ENCODE measurements at places on chromosomes 6 and 20. TPM values are rescaled to one million over a fixed set of nuclear protein-coding genes. Genes with fewer than 3 reads are reported as not detected.

GRCh38 chr6:128425856-128426255, 94.5 kb downstream of the PTPRK start:
- no peak for DNase-seq

- no peak for DNase-seq
These were observed 2.3 kb upstream of the STMND1 start for GRCh38 chr6:17099401-17100059.

GRCh38 chr20:39019805-39020325, 57.7 kb downstream of the DHX35 start:
- no peak for DNase-seq

ERGIC3 gene
- total RNA-seq = 222 TPM

- no peak for DNase-seq
These were observed 336.7 kb downstream of the GJA1 start for GRCh38 chr6:121771937-121772720.

GRCh38 chr6:65295812-65296211, 411.2 kb downstream of the EYS start:
- no peak for DNase-seq

MLIP gene
- total RNA-seq = 0.61 TPM

GRCh38 chr6:82364087-82365015, 734 bp downstream of the TPBG start:
- DNase-seq = peak; percentile 87

- no peak for DNase-seq
These were observed 295.6 kb downstream of the UTRN start for GRCh38 chr6:144580771-144581170.

GRCh38 chr6:74115674-74116073, 419.7 kb downstream of the CD109 start:
- peak; percentile 66 for DNase-seq

OR2J3 gene
- total RNA-seq = not detected

DNA sequence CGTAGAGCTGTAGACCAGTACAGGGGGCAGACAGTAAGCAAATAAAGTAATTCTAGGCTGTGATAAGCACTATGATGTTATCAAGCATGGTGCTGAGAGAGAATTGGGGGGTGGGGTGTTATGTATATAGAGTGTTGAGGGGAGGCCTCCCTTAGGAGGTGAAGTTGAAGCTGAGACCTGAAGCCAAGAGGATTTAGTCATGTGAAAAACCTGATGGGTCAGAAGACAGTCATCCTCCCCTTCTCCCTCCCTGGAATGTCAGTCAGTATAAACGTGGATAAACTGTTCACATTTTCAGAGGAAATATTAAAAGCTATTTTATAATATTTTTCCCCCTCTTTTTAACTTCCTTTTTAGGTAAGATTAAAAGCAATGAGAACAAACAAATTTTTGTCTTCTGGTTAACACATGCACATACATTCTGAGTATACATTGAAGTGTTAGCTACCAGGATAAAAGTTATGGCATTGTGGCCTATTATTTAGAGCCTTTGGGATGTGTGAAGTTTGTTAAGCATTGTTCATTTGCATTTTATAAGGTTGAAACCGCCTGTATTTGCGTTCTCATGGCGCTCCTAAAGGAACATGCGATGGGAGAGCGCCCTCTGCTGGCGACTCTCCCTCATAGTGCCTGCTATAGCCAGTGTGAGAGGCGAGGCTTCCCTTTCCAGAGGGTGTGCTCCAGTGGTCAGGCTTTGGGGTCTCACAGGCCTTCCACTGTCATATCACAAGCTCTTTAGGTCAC, 35.4 kb upstream of the MAPK13 start:
- peak; percentile 81 for DNase-seq

DNA sequence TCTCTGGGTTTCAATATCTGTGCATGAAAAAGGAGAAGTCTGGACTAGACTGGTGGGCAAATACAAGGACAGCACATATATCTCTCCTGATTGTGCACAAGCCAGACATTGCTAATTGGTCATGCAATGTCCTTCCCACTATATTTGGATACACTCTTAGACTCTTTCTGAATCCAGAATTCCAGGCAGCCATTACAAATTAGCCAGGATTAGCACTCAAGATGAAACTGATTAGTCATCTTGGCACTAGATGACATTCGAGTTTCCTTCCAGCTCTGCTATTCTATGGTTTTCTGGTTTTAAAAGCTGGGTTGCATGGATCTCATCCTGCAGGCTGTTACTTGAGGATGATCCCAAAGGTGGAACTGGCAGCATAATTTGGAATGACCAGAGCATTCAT, 73.2 kb downstream of the SCP2D1 start:
- peak; percentile 45 for DNase-seq

DNA sequence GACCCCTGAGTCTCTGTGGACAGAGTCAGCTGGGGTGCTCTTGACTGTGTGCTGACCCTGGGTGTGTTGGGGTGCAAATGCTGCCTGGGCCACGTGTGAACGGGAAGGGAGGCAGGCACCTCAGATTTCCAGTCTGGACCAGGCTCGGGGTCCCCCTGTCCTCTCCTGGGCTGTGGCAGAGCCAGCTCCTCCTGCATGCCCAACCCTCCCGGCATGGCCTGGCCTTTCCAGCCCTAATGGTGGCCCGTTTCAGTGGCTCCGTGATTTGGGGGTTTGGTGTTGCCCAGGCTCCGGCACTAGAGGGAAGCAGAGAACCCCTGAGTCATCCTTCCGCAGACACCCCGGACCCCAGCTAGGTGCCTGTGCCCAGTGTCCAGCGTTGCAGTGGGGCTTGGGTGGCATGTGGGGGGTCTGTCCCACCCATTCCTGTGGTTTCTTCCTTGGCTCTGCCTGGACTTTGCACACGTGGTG, 9.1 kb downstream of the RBM38 start:
- DNase-seq = no peak

DNA sequence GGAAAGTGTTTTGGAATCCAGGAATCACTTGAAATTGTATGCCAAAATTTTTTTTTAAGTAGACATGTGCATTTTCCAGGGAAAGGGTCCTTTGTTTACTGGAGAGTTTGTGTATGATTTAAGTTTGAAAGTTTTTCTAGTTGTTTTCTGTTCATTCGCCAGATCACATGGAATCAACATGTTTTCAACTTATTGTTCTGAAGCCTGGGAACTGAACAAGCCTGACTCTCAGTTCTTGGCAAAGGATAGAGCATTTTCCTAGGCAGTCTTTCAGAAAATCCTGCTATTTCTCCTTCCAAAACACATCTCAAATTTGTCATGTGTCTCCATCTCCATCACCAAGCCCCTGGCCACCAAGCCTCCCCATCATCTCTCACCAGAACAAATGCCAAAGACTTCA, 374.8 kb downstream of the MAFB start:
- no peak for DNase-seq

C6orf58 gene
- not detected for total RNA-seq

- no peak for DNase-seq
These were observed 258.2 kb downstream of the BMP7 start for GRCh38 chr20:57008217-57008616.

DNA sequence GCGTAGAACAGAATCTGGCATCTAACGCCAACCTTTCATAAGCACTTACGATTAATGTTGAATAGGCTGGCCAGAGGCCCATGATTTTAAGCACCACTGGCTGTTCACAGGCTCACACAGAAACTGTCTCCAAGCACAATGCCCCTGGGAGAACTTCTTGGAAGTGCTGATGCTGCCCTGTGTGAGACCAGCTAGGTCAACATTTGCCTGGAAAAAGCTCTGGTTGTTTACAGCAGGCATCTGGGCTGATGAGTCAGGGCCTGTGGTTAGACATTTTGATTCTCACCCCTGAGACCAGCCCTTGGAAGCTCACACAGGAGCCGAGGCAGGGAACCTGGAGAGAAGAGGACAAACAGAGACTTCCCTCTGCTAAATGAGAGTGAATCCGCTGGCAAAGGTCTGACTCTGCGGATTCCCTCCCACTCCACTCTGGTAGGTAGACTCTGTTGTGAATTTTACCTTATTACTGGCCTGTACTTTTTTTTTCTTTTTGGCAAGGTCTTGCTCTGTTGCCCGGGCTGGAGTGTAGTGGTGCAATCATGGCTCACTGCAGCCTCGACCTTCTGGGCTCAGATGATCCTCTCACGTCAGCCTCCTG, 6.8 kb upstream of the SULF2 start:
- DNase-seq = peak; percentile 99

GRCh38 chr6:32920715-32921114, 20.1 kb downstream of the HLA-DMB start:
- DNase-seq = no peak

GRCh38 chr6:36075656-36076055, 48.0 kb downstream of the MAPK14 start:
- DNase-seq = peak; percentile 25

GRCh38 chr6:37406726-37407341, 26.2 kb upstream of the CMTR1 start:
- DNase-seq = peak; percentile 15

GRCh38 chr6:125587666-125588632, 161.5 kb upstream of the HEY2 start:
- no peak for DNase-seq

DNA sequence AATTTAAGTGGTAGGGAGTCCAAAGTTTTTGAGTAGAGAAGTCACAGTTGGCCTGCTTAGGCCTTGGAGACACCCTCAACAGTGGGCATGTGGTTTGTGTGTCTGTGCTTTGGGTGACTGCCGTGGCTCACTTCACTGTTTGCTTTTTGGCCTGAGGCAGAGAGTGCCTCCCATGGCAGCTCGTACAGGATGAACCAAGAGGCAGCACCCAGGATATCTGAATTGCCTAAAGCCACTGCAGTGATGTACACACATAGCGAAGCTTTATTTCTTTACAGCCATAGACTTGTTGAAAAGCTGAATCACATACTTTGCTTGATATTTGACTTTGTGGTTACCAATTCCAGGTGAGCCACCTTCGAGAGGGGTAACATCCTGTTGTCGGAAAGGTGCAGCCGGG, 21.6 kb downstream of the RREB1 start:
- DNase-seq = peak; percentile 58

ARMC12 gene
- total RNA-seq = 2.6 TPM

DNA sequence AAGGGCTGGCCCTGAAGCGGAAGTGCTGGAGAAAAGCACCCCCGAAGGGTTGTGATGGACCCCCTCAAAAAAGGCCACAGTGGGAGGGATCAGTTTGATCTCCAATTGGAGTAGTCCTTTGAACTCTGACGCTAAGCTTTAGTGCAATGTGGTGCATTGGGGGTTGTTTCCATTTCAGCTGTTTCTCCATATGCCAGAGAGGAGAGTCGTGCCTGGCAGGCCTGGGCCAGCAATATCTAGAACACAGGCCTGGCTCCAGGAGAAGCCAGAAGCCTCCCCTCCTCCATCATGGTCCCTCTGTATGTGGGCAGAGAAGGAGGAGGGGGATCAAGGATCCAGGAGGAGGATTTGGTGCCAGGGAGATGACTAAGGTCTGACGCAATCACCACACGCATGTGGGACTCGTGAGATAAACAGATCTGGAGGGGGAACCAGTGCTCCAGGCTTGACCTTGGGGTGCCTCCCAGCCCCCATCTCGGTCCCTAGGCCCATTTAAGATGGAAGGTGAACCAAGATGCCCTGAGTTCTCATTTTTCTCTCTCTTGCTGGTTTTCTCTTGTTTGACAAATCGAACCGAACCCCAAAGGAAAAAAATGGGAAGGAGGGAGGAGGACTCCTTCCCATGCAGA, 517.4 kb upstream of the JARID2 start:
- DNase-seq = peak; percentile 82

DNA sequence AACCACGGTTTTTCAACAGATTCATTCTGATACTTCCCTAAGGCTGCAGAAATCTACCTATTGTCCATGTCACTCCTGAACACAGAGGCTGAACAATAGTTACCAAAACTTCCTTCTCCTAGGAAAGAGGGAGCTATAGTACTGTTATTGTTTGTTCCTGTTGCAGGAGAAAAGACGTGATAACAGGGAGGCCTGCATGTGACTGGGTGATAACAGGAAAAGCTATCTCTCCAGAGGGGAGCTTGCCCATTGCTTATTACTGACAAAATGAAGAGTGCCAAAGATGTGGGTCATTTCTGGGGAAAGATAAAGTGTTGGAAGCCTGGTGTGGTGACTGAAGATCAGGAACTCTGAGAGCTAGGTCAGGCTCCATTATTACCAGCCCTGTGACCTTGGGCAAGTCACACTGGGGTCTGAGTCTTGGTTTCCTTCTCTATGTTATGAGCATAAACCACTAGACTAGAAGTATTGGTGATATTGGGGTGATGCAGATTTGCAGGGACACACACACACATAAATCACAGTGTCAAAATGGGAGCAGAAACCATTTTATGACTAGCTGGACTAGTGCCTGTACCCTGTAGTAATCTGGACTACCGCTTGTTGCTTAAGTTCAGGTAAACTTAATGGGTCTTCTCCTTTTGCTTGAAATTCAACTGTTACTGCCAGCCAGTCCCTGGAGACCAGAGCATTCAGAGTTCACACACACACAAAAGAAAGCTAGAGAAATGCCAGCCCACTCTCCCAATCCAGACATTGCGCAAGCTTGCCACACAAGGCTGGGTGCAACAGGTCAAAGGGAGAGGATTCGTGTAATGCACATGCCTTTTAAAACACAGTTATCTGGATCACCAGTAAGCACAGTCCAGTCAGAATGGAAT, 136.0 kb upstream of the CNR1 start:
- peak; percentile 78 for DNase-seq

SLC17A3 gene
- total RNA-seq = not detected

DNA sequence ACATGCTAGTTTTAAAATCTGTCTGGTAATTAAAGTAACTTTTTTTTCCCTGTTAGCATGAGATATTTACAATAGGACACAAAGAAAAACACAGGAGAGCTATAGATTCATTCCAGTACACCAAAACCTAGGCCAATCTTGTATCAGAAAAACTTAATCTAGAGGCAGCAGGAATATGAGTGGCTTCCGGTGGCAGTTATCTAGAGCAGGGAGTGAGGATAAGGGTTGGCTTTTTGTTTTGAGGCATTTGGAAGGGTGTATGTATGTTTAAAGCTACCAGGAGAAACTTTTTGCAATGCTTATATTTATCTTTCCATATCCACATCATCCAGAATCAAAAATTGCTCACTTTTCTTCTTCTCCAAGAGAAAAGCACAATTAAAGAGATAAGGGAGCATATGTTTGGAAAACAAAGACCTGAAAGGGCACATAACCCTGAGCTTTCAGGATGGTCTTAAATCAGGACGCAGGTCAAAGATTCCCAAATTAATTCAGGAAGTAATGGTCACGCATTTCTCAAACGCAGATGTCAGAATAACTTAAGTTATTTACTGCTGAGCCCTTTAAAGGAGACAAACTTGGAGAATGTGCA, 13.1 kb downstream of the TFAP2A start:
- DNase-seq = no peak

DNA sequence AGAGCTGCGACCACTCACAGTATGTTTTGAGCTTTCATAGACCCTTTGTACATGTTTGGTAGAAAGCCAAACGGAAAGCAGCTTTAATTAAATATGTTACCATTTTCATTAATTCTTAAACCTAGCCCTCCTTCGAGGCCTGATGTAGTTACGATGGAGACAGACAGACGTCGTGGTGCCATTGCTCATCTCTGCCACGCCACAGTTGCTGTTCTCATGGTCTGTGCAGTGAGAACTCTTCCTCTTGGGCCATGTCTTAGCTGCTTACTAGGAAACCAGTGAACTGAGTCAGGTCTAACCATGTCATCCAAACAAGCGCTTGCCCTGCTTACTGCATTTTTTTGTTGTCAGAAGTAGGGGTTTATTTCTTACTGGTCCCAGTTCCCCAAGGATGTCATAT, 62.8 kb downstream of the SNX9 start:
- DNase-seq = no peak

- DNase-seq = no peak
These were observed 5.6 kb upstream of the CFB start for GRCh38 chr6:31940256-31940664.

Measured in MCF 10A (cell line).